ENCODE measurements at places on chromosomes 2 and 18.

DNA sequence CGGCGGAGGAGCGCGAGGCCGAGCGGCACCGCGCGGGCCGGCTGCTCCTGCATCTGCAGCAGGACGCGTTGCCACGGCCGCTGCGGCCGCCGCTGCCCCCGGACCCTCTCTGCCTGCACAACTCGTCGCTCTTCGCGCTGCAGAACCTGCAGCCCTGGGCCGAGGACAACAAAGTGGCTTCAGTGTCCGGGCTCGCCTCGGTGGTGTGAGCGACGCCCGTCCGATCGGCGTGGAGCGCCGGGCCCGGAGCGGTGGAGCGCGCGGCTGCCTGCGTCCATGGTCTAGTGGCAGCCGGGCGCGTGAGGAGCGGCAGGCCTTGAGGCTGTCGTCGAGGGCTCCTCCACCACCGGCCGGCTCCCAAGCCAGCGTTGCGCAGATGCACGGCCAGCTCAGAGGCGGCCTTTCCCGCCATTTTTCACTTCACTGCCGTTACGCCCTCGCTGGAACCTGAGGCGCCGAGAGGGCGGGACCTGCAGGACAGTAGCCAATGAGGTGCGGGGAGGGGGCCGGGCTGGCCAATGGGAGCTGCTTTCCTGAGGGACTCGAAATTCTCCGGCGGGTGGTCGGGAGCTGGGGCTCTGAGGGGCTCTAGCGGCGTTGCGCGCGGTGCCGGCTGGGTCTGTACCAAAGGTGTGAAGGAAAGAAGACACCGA is 1.9 kb downstream of the TLX2 start:
- peak; percentile 64 for DNase-seq

GRCh38 chr2:38215522-38215921 is 139.6 kb upstream of the CYP1B1 start:
- DNase-seq = no peak

DNA sequence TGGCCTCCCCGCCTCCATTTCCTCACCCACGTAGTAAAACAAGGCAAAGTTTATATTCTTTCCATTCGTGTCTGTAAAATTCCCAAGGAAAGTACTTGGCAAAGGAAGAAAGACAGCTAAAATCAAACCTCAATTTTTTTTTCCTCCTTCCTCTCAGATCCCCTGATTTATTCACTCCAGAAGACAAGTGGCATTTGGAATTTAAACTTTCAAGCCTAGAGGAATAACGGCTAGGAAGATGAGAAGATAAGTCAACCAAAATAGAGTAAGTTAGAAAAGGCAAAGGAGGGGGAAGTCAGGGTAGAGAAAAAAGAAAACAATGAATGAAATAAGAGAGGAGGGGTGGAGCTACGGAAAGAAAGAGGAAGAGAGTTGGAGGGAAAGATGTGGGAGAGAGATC is 198.9 kb upstream of the PIK3C3 start:
- DNase-seq = no peak

GRCh38 chr2:81481994-81482368 is 1177.4 kb upstream of the LRRTM1 start:
- no peak for DNase-seq

DNA sequence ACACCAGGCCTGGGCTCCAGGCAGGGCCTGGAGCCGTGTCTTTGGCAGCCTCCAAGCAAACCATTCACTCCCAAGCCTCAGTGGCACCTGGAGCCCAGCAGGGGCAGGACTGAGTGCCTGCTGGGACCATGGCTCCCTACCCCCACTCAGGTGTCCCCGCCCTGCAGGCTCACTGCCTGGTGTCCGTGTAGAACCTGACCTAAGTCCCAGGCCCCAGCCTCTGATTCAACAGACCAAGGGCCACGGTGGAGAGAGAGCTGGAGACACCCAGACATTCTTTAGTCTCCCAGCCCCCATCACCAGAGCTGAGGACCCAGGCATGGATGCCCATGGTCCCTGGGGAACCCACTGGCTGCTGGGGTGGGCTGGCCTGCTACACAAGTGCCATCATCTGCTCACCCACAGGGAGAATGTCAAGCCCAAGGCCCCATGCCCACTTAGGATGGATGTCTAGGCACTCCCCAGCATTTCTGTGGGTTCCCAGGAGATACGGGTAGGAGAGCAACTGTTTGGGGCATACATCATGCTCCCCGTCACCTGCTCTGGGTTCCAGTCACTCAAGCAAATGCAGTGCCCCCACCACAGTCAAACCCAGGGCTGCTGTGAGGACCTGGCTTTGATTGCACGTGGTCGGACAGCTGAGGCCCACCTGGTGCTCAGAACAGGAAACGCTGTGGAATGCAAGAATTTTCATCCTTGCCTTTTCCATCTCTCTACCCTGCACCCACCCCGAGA is 42.9 kb upstream of the ATG16L1 start:
- DNase-seq = no peak

DNA sequence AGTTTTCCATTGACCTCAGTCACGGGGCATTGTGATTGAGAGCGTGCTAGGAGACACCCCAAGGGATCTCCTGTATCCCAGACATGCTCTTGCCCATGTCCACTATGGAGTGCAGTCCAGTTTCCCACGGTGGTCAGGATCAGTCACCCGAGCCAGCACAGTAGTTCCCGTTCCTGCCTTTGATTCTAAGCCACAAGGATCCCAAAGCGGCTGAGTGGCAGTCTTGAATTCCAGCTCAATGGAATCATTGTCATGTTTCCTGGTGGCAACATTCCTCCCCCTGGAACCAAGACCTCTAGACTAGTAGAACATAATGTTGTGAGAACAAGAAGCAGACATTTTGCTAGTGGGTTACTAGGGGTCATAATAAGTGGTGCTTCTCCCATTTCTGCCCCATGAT is 154.3 kb downstream of the SEPTIN10 start:
- no peak for DNase-seq

GRCh38 chr2:233497692-233498091 is 68.9 kb downstream of the USP40 start:
- no peak for DNase-seq

DNA sequence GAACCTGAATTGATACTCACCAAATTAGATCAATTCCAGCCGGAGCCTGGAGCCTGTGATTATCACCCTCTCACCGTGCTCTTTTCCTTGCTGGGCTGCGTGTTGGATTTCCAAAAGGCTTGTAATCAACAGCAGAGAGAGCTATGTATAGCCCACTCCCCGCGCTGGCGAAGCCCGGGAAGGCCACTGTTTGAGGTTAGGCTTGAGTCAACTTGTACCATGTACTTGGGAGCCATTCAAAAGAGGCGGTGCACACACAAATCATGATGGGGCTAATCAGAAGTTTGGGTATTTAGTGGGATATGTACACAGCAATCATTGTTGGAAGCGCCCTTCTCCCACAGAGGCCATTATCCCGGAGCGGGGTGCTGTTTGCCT is 151.6 kb downstream of the GLI2 start:
- DNase-seq = no peak

- no peak for DNase-seq
These were observed 716.7 kb upstream of the GCFC2 start for GRCh38 chr2:76427452-76427851.

- no peak for DNase-seq
These were observed 128.8 kb downstream of the ZNF521 start for GRCh38 chr18:25223211-25223610.

Measured in stimulated activated CD8-positive, alpha-beta memory T cell treated with anti-CD3 and anti-CD28 coated beads, Interleukin-4, amount 100 ng/mL, for 24 hours (primary cell).